ENCODE measurements at places on chromosomes 16 and 17.

- no peak for DNase-seq
These were observed 17.5 kb downstream of the NOS2 start for GRCh38 chr17:27782791-27783206.

DNA sequence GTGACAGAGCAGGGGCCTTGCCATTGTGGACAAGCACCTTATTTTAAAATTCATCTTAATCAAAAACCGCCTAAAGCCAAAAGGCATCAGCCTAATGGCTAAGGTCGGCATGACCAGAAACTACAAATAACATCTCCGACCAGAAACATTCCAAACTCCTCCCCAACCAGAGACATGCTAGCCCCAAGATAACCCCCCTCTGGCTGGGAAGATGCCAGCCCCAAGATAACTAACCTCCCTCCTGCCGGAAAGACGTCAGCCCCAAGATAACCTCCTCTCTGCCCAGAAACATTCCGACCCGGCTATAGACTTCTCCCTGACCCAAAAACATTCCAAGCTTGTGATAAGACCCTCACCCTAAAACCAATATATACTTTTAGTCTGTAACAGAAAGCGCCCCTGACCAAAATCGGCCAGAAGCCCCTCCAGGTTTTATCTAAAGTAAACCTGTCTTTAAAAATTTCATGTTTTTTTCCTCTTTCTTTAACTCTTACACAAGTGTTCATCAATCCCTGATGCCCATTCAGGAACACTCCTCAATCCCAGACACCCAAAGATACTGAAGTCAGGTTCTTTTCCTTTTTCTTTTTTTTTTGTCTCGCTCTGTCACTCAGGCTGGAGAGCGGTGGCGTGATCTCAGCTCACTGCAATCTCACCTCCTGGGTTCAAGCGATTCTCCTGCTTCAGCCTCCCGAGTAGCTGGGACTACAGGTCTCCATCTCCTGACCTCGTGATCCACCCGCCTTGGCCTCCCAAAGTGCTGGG, 32.7 kb downstream of the TLE7 start:
- DNase-seq = no peak

GRCh38 chr17:12592941-12593340, 72.7 kb upstream of the MYOCD start:
- no peak for DNase-seq

DNA sequence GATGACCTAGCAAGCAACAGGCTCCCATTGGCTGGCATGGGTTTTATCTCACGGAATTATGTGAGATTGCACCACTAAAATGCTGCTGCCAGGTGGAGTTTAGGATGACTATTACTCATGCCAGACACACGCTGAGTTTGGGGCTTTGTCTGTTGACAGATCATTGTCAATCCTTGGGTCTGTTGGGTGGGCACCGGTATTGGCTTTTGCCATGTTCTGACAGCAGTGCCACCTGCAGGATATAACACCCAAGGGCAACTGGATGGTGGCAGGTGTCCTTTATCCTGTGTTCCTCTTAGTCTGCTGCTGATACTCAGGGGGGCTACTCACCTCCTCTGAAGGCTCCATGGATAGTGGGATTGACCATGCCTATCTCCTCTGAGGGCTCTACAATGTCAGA, 221.6 kb upstream of the DYNLRB2 start:
- DNase-seq = no peak

GRCh38 chr17:7862692-7863437, 5.1 kb downstream of the CYB5D1 start:
- DNase-seq = no peak

- DNase-seq = no peak
These were observed 28.8 kb downstream of the PRKCA start for GRCh38 chr17:66331038-66331816.

- DNase-seq = no peak
These were observed 999 bp downstream of the XYLT1 start for GRCh38 chr16:17469741-17470181.

DNA sequence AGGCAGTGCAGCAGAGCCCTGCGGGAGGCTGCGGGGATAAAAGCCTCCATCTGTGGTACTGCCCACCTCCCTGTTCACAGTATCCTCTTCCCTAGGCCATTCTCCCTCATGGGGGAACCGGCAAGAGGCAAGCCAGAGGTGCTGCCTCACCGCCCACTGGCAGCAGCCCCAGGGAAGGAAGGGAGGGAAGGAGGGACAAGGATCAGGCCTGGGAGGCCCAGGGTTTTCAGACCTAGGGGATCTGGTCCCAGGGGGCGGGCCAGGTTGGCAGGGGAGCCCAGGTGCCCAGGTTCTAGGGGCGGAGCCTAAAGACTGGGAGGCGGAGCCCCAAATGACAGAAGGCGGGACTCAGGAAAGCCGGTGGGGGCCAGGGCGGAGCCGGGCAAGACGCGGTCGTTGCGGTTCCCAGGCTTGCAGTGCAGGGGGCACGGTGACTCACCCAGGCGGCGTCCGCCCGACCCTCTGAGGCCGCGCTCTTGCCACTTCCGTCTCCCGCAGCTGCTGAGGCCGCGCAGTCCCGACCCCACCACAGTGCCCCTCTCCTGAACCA, 3.0 kb upstream of the MTMR4 start:
- DNase-seq = peak; percentile 56

- no peak for DNase-seq
These were observed 1.0 kb downstream of the VTN start for GRCh38 chr17:28368915-28369683.

- no peak for DNase-seq
These were observed at the start of gene ZNF750 for GRCh38 chr17:82839617-82840292. ZNF750 (minus strand) TSS chr17:82840022; CDS start chr17:82832454, 7,568 bp downstream.

DNA sequence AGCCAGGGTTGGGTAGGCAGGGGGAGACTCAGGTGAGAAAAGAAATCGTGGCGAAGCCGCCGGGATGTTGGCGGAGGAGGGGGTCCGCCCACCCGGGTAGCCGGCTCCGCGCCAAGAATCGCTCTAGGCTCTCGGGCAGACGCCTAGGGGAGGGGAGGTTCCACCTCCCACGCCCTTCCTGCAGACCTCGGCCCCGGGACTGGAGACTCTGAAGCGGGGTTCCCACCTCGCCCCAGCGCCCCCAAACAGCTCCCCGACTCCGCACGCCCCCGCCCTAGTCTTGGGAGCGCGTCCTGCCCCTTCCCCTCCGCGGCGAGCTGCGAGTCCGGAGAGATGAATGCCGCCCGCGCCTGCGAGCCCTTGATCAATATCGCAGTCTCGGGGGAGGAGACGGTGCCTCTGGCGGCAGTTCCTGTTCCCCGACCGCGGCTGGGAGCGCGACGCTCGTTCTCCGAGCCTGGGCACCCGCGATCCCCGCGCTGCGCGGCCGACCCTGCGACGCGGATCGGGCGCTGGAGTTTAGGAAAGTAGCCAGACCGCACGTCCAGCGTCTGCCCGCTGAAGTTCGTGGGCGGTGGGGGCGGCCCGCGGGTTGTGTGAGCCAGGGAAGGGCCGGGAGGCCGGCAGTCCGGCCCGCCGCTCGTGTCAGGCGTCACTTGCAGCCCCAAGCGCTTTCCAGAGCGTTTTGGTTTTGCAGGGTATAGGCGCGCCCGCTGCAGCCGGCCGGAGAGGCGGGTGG, 790 bp downstream of the CRHR1 start:
- DNase-seq = no peak

DNA sequence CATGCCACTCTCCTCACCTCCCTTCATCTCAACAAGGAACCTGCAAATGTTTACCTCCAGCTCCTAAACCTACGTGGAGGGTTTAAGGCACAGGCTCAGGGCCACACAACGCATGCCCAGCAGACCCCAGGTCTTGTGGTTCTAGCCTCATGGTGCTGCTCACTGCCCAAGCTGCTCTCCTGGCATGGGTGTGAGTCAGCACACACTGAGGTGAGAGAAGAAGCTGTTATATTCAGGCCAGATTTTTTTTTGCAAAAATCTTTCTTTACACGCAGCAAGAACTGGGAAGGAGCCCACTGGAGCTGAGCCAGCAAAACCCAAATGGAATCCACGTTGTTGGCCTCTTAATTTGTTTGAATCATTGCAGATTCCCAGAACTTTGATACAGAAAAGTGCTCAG, 5.5 kb upstream of the C16orf96 start:
- DNase-seq = no peak

DNA sequence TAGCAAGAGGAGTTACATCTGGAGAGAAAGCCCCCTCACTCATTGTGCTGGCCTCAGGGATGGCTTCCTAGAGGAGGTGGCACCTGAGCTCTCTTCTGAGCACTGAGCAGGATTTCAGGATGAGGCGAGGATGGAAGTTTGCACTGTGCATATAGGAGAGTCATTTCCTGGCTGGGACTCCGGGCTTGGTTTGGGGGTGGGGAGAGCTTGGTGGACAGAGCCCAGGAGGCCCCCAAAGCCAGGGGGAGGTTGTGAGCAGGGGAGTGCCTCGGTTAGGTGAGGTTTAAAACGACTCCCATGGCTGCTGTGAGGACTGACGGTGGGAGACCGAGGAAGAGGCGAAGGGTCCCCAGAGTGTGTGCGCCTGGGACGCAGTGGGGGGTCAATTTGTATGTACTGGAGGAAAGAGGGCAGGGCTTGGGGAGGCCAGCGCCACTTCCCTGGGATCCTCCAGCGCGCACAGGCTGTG, 1.2 kb downstream of the CAMKK1 start:
- no peak for DNase-seq

DNA sequence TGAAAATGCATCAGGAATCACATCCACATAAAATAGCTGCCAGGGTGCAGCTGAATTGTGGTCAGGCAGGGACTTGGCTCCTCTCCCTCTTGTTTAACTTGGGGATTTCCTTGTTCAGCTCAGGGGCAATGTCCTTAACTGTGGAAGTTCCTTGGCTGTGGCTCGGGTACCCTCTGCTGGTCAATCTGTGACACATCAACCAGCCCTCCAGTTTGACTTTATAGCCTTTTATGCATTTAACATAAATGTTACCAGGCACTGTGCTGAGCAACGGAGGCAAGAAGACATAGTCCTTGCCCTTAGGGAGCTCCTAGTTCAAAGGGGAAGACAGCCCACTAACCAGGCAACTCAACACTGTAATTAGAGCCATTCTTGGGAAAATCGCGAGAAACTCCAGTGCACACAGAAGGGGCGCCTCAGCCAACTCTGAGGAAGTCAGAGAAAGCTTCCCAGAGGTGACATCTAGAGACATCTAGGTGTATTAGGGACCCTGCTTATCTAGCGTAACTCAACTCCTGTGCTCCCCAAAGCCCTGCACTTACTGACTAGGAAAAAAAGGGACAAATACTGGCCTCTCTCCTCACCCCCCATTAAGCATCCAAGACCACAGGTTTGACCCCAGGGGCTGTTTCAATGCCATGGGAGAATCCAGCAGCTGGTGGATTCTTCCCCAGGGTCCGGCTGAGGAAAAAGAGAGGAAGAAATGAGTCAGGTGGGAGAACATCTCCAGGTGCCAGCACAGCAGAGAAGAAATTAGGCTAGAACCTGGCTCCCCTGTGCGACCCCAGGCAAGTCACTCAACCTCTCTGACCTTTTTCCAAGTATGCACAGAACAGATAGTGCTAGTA, 17.3 kb upstream of the EEF2K start:
- DNase-seq = peak; percentile 58

DNA sequence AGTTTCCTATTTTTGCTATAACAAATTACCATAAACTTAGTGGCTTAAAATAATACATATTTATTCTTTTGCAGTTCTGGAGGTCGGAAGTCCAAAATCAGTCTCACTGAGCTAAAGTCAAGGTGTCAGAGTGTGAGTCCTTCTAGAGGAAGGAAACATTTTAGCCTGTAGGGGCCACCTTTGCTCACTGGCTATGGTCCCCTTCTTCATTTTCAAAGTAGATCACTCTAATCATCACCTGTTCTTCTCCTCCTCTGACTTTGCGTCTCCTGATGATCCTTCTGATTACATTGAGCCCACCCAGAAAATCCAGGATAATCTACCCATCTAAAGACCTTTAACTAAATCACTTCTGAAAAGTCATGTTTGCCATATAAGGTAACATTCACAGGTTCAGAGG, 534.4 kb upstream of the SALL1 start:
- no peak for DNase-seq

- DNase-seq = no peak
These were observed 43.5 kb downstream of the SCPEP1 start for GRCh38 chr17:57021226-57021940.

DNA sequence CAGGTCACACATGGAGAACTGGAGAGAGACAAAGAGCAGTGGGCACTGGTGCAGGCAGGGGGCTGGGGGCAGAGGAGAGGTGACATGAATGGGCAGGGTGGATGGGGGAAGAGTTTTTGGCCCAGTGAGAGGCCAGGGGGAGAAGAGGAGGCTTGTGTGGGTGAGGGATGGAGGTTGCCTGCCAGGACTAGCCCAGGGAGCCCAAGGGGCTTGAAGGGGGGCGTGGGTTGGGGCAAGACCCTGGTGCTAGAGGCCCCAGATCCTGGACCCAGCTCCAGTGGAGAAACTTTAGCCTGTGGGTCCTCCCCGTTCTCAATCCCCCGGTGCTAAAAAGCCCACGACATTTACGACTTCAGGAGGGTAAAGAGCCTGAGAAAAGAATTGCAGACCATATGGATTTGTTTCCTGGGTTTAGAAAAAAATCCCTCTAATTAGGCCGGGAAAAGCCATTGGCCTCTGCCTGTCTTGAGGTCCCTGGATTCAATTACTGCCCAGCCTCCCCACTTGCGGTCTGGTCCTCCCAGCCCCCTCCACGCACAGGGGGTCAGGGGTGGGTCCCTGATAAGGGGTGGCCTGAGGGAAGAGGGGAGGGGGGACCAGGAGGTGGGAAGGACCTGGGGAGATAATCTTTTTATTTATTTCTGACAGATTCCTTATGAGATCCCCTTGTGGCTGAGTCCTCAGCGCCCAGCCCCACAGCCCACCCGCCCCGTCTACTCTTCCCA, 33.0 kb downstream of the NGFR start:
- DNase-seq = no peak

DNA sequence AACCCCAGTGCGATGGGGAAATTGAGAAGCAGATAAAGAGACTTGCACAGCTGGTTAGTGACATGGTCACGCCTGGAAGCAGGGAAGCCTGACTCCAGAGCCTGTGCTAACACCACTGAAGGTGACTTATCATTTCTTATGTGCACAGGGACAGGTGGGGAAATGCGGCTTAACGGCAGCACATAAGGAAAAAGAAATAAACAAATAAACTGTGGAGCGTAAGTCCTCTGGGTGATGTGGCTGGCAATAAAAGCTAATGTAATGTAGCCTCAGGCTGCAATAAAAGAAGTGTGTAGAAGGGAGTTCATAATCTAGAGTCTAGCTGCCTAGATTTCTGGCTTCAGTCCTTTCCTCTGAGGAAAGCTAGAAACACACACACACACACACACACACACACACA, 10.6 kb downstream of the CDH11 start:
- DNase-seq = no peak

GRCh38 chr16:48194828-48195556, 39.2 kb upstream of the ABCC12 start:
- peak; percentile 12 for DNase-seq

DNA sequence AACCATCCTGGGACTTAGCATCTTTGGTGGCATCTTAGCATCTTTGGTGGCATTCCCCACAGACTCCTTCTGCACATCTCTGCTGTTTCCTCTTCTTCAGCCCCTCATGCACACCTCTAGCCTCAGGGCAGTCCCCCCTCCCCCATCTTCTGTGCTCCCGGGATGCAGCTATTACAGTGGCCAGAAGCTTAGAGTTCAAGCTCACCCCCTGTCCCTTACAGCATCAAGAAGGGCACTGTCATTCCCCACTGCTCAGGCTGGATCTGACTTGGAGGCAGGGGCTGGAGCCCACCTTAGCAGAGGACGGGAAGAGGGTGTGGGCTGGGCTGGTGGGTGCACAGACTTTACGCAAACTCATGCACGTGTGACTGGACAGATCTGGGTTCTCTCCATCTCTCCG, 650 bp downstream of the EPN3 start:
- DNase-seq = no peak

GRCh38 chr16:4140652-4141051, 24.4 kb upstream of the ADCY9 start:
- no peak for DNase-seq

GRCh38 chr17:40750391-40750790, 4.7 kb downstream of the KRT25 start:
- no peak for DNase-seq

Measured in left renal cortex interstitium (tissue), 4 donors.